ENCODE measurements at places on chromosomes 1 and 21.

GRCh38 chr1:66327588-66327987, 206.4 kb upstream of the SGIP1 start:
- DNase-seq, result no peak

DNA sequence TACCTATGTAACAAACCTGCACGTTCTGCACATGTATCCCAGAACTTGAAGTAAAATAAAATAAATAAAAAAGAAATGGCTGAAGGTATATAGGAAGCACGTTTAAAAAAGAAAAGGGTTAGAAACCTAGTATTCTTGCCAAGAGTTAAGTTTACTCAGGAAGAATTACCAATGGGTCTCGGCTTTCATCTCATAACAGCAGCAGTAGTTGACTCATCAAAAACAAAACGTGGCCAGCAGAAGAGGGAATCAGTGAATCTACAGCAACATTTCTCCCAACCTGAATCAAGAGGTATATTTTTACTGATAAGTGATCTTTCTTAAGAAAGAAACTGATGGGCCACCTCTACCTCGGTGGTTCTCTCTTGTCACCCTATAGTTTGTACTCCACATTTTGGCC, 340.3 kb downstream of the BRINP2 start:
- no peak for DNase-seq

DNA sequence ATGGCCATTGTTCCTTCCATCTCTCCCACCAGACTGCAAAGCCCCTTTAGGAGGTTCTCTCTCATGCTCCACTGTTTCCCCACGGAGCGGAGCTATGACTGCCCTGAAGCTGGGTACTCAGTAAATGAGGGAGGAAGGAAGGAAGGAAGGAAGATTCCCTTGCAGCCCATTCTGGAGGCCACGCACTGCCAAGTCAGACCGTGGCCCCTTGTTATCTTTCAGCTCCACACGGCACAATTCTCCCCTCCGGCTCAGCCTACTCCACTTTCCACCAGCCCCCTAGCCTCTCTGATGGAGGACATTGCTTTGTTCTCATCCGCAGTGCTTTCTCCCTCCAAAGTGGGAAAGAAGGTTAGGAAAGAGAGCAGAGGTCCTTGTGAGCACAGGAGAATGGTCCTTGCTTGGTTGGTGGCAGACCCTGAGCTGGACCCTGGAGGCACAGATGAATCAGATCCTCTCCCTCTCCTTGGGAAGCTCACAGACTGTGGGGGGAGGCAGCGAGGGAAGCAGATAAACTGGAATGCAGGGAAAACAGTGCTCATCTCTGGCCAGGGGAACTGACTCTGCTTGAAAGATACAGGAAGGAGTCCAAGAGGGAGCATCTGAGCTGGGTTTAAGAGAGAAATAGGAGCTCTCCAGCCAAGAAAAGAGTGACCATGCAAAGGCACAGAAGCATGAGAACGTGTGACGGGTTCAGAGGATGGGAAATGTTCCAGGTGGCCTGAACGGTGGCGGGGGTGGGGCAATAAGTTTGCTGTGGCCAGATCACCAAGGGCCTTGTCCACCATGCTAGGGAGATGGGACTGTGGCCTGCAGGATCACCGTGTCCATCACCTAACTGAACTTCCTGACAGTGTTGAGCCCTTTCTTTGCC, 52.6 kb downstream of the GLIS1 start:
- no peak for DNase-seq

- no peak for DNase-seq
Measured at GRCh38 chr1:57208741-57209302, 215.0 kb downstream of the DAB1 start.

DNA sequence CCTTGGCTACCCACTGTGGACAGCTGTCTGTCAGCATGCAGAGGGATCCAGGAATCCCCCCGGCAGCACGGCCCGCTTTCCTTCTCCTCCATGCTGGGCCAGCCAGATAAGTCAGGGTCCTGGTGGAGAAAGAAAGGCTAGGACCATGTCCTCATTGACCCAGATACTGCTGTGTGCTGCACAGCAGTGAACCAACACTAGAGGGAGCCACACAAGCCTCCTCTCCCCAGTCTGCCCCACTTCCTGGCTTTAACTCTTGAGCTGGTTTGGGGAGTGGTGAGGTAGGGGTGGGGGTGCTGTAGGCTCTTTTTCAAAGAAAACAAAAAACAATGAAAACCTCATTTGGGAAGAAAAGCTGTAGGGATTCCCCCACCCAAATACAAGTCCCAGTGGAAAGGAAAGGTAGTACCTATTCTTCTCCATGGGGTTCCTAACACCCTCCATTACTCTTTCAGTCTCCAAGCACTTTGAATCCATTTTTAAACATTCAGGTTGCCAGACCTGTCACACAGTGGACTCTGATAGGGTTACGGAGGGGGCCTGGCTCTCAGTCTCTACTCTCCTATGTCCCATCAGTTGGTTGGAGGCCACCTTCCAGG, 84.9 kb upstream of the CD1D start:
- DNase-seq, result no peak

DNA sequence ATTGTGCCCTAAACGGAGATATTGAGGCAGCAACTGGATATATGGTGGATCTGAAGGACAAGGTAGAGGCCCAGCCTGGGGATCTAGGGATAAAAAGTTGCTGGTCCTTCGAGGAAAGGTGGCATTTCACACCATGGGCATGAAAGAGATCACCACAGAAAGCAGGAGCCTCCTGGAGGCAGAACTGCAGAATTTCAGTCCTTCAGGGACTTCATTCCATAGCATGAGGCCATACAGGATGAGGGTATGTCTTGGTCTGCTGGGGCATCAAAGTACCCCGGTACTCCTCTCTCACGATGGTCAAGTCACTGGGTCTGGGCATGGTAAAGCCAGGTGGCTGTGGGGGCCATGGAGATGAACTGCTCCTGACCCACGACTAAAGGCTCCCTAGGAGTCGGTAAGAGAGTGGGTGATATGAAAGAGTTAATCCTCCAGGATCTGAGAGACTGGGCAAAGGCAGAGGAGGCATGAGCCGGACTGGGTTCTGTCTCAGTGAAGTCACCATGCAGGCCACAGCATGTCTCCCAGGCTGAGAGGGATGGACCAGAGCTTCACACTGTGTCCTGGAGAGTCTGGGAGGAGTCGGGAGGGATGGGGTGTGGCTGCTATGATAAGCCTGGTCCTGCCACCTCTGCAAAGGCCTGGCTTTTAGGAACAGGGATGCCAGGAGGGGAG, 5.8 kb upstream of the SPRR5 start:
- DNase-seq, result no peak

GRCh38 chr21:17491716-17492414, 21.0 kb upstream of the CXADR start:
- DNase-seq, result no peak

- DNase-seq, result no peak
Measured at GRCh38 chr1:52674497-52675384, 23.4 kb downstream of the COA7 start.

- no peak for DNase-seq
Measured at GRCh38 chr1:185441605-185442004, 124.6 kb upstream of the IVNS1ABP start.

GRCh38 chr1:20787840-20788795, 1.0 kb upstream of the HP1BP3 start:
- no peak for DNase-seq

- DNase-seq, result no peak
Measured at GRCh38 chr1:153578490-153578889, 12.8 kb upstream of the S100A2 start.

- DNase-seq, result no peak
Measured at GRCh38 chr1:186858923-186859322, 30.2 kb downstream of the PLA2G4A start.

GRCh38 chr1:53540604-53541262, 81.5 kb downstream of the DMRTB1 start:
- no peak for DNase-seq

DNA sequence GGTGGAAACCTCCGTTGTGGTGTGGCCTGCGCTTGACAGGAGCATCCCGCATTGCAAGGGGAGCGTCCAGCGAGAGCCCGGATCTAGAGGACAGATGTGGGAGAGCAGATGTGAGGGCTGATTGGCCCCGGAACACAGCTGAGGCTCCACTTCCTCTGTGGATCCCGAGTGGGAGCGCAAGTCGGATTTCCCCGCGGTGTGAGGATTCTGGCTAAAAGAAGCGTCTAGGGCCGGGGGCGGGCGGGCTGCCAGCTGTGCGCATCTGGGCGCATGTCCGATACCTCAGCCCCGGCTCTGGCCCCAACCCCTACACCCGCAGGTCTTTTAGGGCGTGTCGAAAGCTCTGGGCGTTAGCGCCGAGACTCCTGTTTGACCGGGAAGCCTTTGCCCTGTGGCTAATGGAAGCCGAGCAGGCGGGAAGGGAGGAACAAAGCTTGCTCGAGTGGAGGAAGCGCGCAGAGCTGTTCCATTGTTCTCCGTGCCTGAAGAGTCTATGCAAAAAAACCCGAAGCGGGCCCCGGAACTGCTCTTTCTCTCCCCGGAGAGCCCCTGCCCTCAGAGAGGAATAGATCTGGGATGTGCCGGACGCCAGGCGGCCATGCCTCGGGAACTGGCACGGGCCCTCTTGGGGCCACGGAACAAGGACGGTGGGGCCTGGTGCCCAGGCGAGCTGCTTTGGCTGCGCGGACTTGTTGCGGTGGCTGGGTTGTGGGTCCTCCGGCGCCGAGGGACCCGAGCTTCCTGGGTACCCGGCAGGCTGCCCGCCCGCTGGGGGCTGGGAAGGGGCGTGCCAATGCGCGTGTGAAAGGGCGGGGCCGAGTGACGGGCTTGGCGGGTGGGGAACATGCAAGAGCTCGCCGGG, 111.1 kb downstream of the NAV1 start:
- DNase-seq, result peak; percentile 80

DNA sequence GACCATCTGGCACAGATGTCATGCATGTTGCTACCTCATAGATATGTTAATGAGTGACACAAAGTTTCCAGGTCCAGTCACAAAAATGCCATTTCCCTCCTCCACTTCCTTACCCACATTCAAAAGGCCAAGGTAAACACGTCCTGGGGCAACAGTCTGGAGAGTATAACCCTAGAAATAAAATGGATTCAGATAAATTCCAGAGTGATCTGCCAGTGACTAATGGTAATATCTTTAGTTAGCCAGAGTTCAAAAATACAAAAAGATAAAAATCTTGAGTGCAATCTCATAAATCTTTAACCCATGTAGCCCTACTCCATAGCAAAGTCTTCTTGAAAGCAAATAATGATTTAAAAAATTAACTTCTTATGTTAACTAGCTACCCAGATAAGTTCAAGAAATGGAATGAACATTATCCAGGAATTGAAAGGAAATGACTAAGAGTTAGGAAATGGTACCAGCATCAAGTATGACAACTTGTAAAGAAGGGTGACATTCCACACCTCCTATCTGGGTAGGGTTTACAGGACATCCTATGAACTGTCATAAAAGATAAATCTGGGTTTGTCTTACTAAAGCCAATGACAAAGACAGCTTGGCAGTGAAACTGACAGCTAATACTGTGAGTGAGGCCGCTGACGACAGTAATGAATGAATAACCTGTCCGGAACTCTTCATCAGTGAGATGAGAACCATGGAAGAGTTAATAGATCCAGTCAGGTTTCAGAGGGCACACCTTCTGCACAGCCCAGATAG, 18.1 kb downstream of the RGS2 start:
- no peak for DNase-seq

DNA sequence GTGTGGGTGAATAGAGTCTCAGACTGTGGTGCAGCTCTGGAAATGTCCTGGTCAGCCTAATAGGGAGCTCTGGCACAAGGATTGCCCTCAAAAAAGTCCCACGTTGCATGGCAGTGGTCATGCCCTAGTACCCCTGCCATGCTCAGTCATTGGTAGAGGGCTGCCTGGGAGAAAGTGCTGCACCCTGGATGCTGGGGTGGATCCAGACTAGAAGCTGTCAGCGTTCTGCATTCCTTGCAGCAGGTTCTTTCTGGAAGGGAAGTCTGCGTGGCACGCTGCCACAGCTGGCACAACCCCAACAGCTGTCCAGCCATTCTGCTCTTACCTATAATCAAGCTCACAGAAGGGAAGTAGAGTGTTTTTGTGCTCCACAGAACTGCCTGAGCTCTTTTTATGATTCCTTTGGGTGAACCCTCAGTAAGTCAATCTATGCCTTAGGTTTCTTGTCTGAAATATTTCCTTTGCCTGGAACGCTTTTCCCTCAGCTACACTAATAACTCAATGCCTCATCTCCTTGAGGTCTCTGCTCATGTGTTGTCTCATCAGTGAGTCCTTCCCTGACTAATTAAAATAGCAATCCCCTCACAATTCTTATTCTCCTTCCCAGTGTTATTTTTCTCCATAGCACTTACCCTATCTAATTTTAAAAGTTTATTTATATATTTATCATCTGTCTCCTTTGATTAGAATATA, 61.5 kb upstream of the JAK1 start:
- peak; percentile 94 for DNase-seq

DNA sequence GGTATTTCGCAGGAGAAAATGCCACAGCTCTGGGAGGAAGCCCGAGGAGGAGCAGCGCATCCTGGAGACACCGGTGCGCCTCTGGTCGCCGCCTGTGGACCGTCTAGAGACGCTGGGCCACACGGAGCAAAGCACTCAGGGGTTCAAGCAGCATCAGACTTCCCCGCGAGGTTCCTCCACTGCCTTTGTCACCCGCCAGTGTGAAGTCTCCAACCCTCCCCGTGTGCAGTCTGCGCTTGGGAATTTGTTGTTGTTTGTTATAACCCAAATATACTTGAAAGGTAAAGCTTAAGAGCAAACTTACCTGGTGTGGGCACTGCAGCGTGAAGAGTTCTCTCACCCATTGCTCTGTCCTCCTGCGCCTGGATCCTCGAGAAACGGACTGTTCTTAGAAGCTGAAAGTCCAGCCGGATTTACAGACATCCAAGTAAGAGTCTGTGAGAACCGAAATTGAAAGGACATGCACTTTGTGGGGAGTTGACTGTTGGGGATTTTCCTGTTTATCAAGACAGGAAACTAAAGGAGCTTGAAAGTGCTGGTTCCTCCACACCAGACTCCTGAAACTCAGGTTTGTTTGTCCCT, at the start of gene GBP4:
Gene GBP4 (minus strand): TSS at position 452 of the 582 bp plus-strand sequence. CDS start 108 bp downstream, at position 344.
- DNase-seq, result no peak

GRCh38 chr1:159678939-159679338, 35.5 kb downstream of the CRP start:
- DNase-seq, result no peak

DNA sequence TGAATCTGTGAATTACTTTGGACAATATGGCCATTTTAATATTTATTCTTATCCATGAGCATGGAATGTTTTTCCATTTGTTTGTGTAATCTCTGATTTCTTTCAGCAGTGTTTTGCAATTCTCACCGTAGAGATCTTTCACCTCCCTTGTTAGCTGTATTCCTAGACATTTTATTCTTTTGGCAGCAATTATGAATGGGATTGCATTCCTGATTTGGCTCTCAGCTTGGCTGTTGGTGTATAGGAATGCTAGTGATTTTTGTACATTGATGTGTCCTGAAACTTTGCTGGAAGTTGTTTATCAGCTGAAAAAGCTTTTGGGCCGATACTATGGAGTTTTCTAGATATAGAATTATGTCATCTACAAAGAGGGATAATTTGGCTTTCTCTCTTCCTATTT, 44.2 kb upstream of the NEGR1 start:
- no peak for DNase-seq

DNA sequence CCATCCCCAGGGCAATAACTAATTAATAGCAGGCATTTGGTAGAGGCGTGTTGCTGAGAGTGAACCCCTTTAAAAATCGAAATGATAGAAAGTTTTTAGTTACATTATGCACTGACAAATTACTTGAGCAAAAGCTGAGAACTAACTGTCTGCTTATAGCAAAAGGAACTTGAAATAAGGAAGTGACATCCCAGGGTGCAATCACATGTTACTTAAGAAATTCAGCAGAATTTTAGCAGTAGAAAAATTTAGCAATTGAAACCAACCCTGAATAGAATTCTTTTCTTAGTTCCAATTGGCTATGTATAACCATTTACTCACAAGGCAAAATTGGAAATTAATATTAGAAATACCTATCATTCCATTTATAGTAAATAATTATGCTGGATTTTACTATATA, 139.5 kb upstream of the SAMSN1 start:
- DNase-seq, result no peak

GRCh38 chr1:170483051-170483450, 48.9 kb upstream of the GORAB start:
- DNase-seq, result no peak
